Uterus (tissue), 4 donors: ENCODE measurements at places on chromosomes 1 and 21.

- peak; percentile 62 for DNase-seq
Observed at GRCh38 chr1:93979718-93980319, 70.6 kb upstream of the GCLM start.

GRCh38 chr1:216643176-216643575, 80.1 kb downstream of the ESRRG start:
- DNase-seq, result no peak

DNA sequence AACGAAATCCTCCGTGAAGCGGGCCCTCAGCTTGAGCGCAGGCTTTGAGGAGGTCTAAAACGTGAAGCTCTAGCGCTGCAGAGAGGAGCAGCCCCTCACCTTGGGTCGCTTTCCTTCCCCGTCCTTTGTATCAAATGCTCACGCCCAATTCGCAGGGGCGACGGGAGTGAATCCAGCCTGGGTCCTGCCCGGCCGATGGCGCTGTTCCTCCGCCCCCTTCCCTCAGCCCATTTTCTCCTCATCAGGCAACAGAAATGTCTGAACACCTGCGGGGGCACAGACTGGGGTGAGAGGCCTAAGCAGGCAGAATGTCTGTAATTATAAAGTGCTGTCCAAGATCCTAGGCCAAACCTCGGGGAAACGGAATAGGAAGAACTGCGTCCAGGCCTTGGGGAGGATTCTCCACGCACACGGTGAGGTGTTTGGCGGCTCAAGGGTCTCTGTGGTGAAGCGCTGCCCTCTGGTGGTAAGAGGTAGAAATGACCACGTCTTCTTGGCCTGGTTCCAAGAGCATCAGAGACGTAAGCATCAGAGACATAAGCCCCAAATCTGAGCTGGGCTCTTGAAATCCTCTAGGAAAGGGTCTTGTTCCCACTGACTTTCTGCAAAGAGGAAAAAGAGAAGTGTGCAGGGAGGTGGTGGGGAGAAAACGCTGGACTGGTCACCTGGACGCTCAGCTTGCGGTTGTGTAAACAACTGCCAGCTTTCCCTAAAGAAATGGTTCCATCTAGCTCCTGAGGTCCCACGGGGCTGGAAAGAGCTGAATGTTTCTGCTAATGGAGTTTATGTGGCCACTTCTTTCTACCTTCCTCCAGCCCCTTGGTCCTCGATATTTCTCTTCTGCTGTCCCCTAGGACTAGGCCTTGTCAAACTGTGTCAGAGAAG, 92.1 kb upstream of the CD53 start:
- DNase-seq, result peak; percentile 50

GRCh38 chr1:177597393-177597792, 372.5 kb downstream of the SEC16B start:
- no peak for DNase-seq

GRCh38 chr1:10753299-10753698, 43.1 kb downstream of the CASZ1 start:
- no peak for DNase-seq

- DNase-seq, result no peak
Observed at GRCh38 chr1:205933671-205934618, 9.3 kb downstream of the SLC26A9 start.

GRCh38 chr1:101632548-101633272, 364.0 kb downstream of the OLFM3 start:
- no peak for DNase-seq
